ENCODE measurements at places on chromosomes 6 and 20.

DNA sequence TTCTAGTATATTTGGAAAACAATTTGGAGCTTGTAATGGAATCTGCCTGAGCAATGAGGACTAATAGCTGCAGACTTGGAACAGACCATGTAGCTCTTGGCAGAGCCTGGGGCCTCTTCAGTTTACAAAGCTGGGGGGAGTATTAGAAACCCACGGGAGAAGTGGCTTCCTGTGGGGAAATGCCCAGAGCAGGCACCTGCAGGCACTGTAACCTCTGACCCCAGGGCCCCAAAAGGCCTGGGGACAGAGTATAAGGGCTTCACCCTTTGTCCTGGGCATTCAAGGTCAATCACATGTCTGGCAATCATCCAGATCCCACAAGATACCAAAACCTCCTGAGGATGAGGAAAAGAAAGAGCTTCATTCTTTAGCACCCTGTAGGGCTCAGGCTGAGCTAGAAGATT, 19.4 kb downstream of the PKIG start:
- no peak for DNase-seq

GRCh38 chr6:10351791-10352190, 63.1 kb downstream of the TFAP2A start:
- DNase-seq = no peak

- DNase-seq = no peak
These were observed 137.0 kb upstream of the RIN2 start for GRCh38 chr20:19621072-19621471.

DNA sequence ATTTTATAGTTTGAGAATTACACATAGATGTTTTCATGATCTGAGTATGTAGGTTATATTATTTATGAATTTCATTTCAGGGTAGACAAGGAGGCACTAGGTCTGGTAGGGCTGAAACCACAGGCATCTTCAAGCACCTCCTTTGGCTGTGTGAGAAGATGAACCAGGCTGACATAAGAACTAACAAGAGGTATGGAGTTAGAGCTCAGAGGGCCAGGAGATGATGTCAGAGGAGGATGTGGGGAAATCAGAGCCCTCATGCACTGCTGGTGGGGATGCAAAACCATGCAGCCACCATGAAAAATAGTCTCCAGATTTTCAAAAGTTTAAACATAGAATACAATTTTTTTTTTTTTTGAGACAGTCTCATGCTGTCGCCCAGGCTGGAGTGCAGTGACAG, 13.6 kb upstream of the RIPOR3 start:
- DNase-seq = no peak

DNA sequence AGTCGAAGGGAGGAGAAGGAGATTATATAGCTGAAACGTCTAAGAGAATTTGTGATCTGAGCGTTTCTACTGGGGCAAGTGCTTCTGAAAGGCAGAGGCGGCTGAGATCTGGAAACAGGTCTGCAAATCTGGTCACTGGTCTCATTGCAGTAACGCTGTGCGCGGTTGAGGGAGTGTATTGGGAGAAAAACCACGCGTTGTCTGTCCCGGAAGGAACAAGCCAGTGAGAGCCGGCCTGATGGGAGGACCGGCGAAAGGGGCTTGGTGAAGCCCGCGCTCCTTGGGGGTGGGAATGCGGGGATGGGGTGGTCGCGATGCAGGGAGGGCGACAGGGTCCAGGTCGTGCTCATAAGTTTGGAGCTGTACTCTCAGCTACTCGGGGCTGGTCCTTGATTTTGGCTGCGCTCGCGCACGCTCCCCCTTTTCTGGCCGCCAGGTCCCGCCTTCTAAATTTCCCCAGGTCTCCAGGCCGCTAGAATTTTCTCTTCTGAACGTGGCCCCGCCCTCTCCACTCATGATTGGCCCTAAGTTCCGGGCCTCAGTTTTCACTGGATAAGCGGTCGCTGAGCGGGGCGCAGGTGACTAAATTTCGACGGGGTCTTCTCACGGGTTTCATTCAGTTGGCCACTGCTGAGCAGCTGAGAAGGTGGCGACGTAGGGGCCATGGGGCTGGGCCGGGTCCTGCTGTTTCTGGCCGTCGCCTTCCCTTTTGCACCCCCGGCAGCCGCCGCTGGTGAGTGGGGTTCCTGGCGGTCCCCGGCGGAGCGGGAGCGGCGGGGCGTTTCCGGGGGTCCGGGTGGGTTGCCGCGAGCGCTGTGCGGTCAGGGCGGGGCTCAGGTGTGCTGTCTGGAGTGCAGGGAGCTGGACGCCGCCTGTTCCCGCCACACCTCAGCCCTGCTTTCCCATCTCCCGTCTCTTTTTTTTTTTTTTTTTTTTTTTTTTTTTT, at the start of gene MICB:
MICB (plus strand) TSS at position 615 of the 946 bp plus-strand sequence; CDS start at position 664, 49 bp downstream.
- DNase-seq = peak; percentile 83

GRCh38 chr6:28251661-28252008, 434 bp downstream of the ZKSCAN4 start:
- peak; percentile 27 for DNase-seq

DNA sequence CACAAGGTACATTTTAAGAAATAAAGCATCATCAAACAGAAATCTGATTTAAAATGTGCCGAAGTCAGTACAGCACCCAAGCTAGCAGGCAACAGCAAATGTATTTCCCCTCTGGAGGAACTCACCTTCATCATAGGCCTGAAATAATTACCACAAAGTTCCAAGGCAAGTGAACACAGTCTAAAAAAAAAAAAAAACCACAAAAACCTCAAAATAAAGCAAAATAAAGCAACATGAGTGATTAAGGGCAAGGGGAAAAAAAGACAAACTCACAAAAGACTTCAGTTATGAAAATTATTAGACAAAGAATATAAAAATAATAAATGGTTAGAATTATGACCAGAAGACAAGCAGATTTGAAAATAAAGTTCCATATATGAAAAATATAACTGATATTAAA, 10.4 kb downstream of the GPR63 start:
- DNase-seq = no peak

DNA sequence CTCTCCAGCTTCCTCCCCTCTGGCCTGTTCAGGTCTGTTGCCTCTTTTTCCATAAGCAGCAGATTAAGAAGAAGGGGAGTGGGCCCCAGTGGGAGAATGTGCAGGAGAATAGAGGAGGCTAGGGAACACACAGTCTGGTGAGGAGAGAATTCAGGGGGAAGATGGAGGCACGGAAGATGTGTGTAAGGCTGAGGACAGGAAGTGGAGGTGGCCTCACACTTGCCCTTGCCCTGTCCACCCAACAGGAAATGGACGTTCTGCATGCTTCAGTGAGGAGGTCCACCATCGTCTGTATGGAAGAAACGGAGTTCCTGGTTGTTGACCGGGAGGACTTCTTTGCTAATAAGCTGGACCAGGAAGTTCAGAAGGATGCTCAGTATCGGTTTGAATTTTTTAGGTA, 16.0 kb downstream of the CNBD2 start:
- DNase-seq = no peak

GRCh38 chr6:885051-885590, 192.2 kb upstream of the EXOC2 start:
- DNase-seq = no peak

- peak; percentile 28 for DNase-seq
These were observed 31.5 kb upstream of the GCM1 start for GRCh38 chr6:53179961-53180651.

DNA sequence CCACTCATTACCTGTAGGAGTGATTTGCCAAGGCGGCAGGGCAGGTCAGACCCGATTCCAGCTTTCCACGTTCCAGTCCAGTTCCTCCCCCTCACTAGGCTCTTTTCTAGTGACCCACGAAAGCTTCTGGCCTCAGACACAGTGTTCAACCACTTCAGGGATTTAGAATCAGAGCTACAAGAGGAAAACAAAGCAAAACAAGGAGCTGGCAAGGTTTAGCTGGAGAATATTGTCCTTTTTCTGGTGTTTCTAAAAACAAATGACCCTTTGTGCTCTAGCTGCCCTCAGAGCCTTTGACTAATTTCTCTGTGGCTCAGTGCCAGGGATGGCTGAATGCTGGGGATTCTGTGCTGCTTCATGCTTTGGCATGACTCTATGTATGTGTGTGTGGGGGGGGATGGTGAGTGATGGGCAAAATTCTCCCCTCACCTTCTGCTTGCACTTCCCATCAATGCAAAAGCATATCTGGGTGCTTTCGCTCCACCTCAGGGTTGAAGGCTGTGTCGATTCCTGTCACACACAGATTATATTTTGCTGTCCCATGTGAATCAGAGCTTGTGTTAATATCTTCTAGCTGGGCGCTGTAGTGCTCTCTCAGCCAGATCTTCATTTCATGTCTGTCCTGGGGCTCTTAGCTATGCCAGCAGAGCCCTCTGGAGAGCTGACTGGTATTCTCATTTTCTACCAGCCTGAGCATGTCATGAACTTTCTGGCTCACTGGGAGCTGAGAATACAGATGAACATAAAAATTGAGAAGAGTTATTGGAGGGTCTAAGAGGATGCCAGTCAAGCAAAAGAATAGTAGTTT, 19.3 kb upstream of the NEDD9 start:
- DNase-seq = no peak

- no peak for DNase-seq
These were observed 61.4 kb upstream of the UFL1 start for GRCh38 chr6:96460052-96460700.

DNA sequence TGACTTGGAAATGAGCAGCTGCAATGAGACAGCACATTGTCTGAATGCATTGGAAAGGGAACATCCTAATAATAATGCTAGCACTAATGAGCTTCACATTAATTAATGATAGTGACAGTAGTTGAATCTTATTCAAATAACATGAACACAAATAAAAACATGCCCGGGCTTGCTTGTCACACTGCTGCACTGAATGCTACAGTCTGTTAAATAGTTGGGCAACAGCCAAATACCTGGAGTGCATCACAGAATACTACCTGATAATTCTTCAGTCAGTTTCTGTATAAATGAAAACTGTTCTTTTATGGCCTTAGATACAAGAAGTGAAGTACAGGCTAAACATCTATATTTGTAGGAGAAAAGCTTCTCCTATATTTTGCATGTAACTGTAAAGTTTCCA, 458.7 kb downstream of the RNF144B start:
- no peak for DNase-seq
